ENCODE measurements at places on chromosomes 1 and 21.

DNA sequence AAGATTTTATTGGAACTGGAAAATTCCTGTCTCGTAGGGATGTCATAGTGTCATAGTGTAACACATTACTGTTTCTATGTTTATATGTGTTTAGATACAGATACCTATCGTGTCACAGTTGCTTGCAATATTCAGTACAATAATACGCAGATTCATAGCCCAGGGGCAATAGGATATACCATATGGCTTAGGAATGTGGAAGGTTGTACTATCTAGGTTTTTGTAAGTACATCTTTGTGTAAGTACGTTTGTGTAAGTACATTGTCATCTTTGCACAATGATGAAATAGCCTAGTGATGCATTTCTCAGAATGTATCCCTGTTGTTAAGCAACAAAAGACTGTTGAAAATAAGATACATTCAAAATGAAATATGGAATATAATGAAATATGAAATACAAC, 68.9 kb downstream of the CAMTA1 start:
- no peak for DNase-seq

GRCh38 chr1:234853906-234854644, 244.1 kb upstream of the IRF2BP2 start:
- no peak for DNase-seq

DNA sequence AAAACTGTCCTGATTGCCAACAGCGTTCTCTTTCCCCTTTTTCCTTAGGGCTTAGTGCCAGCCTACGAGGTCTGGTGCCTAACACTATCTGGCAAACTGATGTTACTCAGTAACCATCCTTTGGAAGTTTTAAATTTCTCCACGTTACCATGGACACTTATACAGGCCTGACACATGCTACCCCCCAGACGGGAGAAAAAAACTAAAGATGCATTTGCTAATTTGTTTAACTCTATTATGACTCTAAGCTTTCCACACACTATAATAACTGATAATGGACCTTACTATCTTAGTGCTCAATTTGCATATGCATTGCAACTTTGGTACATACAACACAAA, 36.8 kb downstream of the CLCA1 start:
- DNase-seq, result no peak

DNA sequence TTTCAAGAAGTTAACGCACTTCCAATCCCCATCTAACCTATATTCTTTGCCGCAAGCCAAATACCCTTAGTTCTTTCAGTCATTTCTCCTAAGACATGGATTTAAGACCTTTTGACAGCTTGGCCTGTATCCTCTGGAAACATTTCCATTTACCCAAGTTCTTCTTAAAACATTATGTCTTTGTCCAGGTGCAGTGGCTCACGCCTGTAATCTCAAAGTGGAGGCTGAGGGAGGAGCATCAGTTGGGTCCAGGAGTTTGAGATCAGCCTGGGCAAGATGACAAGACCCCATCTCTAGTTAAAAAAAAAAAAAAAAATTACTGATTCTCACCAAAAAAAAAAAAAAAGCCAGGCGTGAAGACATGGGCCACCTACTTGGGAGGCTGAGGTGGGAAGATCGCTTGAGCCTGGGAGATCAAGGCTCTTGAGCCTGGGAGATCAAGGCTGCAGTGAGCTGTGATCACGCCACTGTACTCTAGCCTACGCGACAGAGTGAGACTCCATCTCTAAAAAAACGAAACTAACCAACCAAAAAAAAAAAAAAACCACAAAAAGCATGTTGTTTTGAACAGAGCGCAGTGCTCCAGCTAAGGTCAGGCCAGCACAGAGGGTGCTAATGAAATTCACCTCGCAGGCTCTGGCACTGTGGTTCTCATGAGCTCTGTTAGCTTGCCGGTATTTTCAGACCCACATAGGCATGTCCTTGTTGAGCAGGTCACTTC, 36.0 kb downstream of the NUAK2 start:
- peak; percentile 32 for DNase-seq

Measured in activated T-cell treated with anti-CD3 and anti-CD28 coated beads for 1 hour (primary cell).